Activated effector memory CD4-positive, alpha-beta T cell treated with anti-CD3 and anti-CD28 coated beads, Interleukin-2, amount 50 U/mL, for 16 hours (primary cell): ENCODE measurements at places on chromosomes 2 and 18.

DNA sequence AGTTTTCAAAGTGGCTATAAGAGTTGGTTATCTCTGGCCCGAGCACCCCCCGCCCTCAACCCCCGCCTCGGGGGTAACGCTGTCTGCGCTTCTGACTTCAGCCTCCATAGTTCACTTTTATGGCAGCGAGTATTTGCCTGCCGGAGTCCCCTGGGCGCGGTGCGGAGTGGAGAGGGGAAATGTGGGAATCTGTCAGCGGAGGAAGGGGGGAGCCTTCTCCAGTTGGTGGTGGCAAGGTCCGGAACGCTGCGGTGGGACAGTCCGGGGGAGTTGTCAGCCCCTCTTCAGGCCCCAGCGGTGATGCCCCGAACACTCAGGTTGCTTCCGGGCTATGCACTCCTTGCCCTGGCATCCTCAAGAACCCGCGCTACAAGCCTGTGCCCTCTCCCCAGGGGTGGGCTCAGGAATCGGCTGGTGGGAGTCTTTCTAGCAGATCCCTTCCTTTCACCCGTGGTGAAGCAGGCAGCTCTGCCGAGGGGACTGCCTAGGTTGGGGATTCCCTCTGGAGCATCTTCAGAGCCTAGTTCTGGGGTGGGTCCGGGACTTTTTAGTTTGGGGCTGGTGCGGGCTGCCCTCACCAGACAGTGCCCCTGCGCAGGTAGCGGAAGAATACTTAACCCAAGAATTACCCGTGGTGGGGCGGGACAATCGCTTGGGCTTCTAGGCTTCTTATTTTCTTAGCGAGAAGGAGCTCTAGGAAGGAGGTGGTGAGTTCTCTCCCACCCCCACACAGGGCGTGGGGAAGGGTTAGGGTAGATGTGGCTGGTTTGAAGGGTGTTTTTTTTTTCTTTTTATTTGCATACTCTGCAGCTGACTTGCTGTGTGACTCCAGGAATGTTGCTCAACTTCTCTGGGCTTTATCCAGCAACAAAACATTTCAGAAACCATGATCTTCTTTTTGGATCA, 1.6 kb downstream of the ATOH8 start:
- no peak for DNase-seq

GRCh38 chr2:99754210-99754609, 264.4 kb upstream of the REV1 start:
- no peak for DNase-seq

- DNase-seq = no peak
These were observed 35.0 kb downstream of the TMEFF2 start for GRCh38 chr2:192159736-192160135.

- DNase-seq = peak; percentile 88
These were observed 35.7 kb downstream of the CDC42EP3 start for GRCh38 chr2:37635504-37636380.

GRCh38 chr18:53790786-53791185, 433.7 kb downstream of the MBD2 start:
- DNase-seq = no peak

DNA sequence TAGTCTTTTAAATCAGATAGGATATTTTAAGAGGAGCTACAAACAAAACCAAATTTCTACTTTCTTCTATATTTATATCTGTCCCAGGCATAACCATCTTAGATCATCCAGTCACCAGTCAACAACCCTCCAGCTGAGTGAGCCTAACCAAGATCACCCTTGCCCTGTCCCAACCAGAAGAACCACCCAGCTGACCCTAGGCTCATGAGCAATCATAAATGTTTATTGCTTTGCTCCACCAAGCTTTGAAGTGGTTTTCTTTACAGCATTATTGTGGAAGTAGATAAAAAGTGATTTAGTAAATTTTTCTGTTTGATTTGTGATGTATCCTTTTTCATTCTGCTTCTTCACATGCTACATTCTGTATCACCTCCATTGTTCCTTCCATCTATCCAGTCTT, 167.2 kb upstream of the PIEZO2 start:
- no peak for DNase-seq

- DNase-seq = no peak
These were observed 152.7 kb upstream of the PTPRM start for GRCh38 chr18:7414459-7414858.

DNA sequence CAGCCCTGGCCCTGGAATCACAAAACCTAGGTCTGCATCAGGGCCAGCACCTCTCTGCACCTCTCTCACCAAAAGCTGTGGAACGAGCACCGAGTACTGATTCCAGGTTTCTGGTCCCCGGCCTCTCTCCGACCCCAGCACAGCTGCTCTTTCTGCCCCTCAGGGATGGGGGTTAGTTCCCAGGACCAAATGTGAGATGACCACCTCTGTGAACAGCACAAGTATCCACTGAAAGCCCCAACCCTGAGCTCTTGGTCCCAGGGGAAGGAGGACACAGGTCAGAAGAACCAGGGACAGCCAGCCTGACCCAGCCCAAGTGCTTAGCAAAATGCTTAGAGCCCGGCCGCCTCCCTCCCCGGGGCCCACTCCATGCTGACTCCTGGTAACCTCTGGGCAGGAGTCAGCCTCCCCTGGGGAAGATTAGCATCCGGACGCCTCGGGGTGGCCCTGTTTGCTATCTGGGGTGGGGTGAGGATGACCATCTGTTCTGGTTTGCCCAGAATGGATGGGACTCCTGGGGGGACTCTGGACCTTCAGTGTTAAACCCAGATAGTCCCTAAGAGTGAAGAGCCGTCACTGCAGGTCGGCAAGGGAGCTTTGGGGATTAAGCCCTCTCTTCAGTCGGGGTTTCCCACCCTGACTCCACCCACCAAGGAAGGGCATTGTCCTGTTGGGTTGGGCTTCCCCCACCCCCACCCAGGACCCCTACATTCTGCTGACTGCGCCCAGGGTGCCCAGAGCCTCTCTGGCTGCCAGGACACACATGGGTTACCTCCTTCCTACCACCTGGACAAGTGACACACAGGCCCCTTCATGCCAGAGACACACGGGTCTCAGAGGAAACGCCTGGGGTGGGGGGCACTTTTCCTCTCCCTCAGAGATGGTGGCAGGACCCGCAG, 9.4 kb upstream of the GPR55 start:
- peak; percentile 37 for DNase-seq

- no peak for DNase-seq
These were observed 63.0 kb downstream of the RHBDD1 start for GRCh38 chr2:226898897-226899296.

- DNase-seq = no peak
These were observed 59.7 kb downstream of the VAPA start for GRCh38 chr18:9973470-9973869.

GRCh38 chr2:31168291-31168690, 30.1 kb upstream of the GALNT14 start:
- DNase-seq = no peak

DNA sequence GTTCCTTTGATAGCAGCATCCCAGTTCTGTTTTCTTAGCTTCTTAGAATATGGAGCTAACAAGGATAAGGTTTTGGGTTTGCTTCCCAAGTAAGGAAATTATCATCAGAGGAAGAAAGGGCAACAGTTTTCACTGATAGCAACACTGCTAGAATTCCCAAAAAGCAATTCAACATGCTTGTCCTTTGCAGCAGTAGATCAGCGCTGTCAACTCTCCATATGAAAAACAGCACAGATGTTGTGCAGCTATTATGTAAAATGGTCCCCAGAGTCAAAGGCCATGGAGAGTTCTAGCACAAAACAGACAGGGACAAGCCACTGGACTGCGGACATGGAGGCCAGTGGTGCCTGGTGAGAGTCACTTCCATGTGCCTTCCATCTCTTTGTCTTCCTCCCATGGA, 135.9 kb upstream of the RNF152 start:
- no peak for DNase-seq

DNA sequence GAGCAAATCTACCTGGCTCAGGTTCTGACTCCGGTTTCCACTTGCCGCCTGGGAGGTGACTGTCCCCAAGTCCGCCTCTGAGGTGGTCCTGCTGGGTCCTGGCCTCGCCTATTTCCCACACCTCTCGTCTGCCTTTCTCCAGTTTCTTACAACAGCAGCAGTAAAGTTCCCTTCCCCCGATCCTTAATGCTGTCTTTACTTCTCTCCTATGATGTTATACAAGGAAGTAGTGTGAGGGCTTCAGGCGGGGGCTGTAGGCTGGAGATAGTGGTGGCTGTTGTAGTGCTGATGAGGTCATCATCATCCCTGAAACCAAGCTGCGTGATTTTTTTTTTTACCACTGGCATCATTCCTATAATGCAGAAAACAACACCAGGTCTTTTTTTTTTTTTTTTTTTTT, 18.9 kb downstream of the TGIF1 start:
- no peak for DNase-seq
